ENCODE measurements at places on chromosomes 1 and 21. TPM values are rescaled to one million over a fixed set of nuclear protein-coding genes. Genes with fewer than 3 reads are reported as not detected.

DNA sequence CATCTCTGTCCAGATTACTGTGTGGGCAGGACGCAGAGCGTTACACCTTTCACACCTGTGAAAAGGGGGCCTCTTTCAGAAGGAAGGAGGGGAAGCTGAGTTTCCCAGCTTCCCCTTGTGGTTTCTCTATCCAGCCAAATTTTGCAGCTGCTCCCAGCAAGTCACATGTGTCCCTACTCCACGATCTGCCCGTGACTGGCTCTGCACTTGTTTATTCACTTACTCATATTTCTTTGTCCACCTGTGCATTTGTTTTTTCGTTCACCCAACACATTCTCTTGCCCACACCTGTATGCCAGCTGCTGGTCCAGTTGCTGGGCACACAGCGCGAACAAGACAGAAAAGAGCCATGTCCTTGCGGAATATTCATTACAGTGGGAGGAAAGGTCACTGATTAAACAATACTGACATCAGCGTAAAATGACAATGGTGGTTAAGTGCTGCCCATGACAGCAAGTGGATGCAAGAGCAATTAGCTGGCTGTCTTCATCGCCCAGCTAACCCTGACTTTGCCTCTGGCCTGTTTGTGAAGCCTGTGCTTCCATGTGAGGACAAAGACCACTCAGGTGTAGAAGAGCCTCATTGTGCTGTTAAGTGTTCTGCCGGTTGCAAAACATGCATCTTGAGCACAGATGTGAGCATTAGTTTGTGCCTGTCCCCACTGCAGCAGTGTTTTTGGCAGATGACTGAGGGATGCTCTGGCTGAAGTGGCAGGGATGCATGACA is 28.6 kb upstream of the NEK2 start:
- DNase-seq: no peak

DNA sequence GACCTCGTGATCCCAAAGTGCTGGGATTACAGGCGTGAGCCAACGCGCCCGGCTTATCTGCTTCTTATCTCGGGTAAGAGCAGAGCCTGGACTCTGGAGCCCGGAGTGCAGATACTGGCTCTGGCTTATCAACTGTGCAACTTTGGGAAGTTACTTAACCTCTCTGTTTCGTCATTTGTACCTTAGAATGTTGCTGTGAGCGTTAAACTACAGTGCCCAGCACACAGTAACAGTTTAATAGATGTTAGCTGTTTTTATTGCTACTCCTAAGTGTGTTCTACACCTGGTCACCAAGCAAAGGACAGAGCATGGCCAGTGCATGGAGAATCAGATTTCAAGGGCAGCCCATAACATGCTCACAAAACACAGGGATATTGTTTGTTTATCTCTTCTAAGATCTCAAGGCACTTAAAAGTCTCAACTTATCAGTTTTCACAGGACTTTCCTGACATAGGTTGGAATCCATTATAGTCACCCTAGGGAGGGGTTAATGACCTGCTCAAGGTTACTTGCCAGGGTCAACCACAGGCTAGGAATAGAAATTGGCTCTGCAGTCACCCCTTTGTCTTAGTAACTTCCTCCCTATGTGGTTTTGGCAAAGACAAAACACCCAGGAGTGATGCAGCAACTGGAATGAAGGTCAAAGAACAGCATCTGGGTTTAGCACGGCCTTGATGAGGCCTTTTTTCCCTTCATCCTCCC is 22.5 kb upstream of the SRP9 start:
- DNase-seq: no peak

GRCh38 chr21:21921410-21922232 is 923.4 kb downstream of the NCAM2 start:
- no peak for DNase-seq

DNA sequence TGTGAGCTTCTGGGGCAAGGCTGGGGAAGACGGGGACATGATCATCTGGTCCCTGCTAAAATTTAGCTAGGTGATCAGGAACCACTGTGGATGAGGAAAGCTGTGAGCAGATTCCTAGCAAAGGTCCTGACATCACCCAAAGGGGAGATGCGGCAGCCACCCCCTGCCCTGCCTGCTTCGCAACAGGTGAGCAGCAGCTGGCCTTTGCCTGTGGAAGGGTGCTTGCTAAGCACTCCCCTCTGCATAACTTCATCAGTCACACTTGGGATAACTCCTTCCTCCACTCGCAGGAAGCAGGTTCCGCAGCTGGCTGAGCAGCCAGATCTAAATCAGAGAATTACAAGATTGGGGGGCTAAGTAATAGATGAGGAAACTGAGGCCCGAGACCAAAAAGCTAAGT is 51.2 kb downstream of the KCNN3 start:
- no peak for DNase-seq

- DNase-seq: no peak
Observed at GRCh38 chr1:162235241-162235800, 141.3 kb downstream of the SPATA46 start.

DNA sequence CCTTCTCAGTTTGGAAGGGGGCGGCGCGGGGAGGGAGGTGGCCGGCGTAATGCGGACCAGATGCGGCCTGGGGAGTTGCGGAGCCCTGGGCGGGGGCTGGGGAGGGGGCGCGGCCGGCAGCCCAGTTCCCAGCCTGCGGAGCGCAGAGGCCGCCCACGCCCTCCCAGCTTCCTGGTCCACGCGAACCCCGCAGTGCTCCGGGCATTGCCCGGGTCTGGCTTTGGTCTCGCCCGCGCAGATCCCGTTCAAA is 695 bp downstream of the DMBX1 start:
- peak; percentile 1 for DNase-seq

DNA sequence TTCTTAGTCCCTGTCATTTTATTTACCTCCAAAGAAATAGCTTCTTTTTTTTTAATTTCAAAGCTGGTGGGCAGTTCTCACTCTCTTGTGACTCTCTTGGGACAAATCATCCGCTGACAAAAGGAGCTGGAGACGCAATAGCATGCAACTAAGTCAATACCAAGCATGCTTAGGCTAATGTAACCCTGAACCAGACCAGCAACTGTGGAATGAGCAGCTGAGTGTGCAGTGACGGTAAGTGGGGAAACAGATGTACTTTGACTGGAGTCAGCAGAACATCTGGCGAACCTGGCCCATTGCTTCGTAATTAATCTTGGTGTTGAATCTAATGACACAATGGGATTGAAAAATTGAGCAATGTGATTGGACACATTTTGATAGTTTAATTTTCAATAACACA is 280.7 kb upstream of the PLXNA2 start:
- DNase-seq: no peak

DNA sequence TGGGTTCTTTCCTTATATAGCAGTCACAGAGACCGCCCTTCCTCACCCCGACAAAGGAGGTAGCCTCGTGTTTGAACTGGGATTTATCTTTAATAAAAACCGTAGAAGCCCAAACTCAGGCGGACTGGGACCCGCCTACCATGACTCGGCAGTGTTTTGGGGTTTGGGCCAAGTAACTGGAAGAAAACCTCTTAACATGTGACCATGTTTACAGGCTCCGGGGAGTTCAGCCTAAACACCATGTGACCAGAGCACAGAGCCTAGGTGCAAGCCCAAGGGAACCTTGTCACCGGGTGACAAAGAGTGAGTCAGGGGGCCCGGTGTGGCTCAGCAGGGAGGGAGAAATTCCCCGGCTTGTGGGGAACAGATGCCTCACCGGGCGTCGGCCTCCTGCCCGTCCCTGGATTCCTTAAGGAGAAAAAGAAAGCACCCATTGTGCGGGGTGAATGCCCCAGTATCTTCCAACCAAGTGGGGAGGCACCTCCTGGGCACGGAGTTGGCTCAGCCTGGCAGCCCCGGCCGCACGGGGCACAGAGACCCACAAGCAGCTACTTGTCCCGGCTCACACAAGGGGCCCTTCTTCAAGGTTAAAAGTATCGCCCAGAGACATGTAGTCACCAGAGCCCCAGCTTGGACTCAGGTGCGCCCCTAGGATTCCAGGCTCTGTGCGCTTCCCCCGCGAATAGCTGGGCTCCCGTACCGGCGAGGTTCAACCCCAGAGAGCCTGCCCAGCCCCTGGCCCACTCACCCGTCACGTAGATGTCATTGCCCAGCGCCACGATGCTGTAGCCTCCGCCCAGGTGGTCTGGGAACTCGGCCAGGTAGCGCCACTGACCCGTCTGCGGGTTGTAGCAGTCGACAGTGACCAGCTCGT is 1.4 kb downstream of the KLHL21 start:
- peak; percentile 83 for DNase-seq

DNA sequence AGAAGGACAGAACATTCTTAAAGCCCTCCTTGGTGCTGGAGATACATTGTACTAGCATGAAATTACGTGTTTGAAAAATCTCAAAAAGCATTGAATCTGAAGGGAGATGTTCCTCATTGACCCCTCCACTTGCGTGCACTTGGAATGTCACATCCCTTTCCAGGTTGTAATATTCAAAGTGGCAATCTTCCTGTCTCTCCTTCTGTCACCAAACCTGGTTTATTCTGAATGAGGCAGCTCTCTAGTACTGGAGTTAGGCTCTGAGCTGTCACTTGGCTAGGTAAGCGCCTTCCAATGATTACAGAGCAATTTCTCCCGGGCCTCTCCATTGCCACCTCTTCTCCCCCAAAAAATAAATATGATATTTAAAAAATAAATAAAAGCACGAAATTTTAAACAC is 855 bp downstream of the DSCAM start:
- no peak for DNase-seq

DNA sequence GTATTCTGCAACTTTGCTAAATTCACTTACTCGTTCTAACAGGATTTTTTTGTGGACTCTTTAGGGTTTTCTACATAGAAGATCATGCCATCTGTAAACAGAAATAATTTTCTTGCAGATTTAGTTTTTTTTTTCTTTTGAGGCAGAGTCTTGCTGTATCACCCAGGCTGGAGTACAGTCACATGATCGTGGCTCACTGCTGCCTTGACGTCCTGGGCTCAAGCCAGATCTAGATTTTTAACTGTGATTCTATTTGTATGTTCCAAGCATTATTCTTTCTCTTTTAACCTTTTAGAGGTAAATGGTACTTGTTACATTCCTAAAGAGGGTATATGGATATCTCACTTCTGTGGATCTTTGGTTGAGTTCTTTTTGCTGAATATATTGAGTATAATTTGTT is 18.6 kb downstream of the FABP3 start:
- no peak for DNase-seq

GRCh38 chr21:37636152-37636860 is 269.7 kb downstream of the DYRK1A start:
- no peak for DNase-seq

- DNase-seq: no peak
Observed at GRCh38 chr1:28291711-28292110, 32.4 kb downstream of the SESN2 start.

- DNase-seq: no peak
Observed at GRCh38 chr21:45620201-45620923, 23.2 kb upstream of the PCBP3 start.

DNA sequence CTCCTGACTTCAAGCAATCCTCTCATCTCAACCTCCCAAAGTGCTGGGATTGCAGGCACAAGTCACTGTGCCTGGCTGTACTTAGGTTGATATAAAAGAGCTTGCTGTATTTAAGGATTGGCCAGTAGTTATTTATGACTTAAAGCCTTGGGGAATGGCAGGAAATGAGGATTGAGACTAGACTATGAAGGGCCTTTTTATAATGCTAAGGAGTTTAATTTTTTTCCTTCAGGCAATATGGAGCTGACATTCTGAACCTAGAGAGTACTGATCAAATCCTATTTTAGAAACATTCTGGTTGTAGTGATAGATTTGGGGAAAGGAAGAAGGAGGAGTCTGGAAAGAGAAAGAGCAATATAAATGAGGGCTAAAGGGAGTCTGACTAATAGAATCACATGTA is 44.7 kb downstream of the MSH4 start:
- DNase-seq: no peak

- no peak for DNase-seq
Observed at GRCh38 chr1:33335020-33335419, 14.1 kb upstream of the A3GALT2 start.

DNA sequence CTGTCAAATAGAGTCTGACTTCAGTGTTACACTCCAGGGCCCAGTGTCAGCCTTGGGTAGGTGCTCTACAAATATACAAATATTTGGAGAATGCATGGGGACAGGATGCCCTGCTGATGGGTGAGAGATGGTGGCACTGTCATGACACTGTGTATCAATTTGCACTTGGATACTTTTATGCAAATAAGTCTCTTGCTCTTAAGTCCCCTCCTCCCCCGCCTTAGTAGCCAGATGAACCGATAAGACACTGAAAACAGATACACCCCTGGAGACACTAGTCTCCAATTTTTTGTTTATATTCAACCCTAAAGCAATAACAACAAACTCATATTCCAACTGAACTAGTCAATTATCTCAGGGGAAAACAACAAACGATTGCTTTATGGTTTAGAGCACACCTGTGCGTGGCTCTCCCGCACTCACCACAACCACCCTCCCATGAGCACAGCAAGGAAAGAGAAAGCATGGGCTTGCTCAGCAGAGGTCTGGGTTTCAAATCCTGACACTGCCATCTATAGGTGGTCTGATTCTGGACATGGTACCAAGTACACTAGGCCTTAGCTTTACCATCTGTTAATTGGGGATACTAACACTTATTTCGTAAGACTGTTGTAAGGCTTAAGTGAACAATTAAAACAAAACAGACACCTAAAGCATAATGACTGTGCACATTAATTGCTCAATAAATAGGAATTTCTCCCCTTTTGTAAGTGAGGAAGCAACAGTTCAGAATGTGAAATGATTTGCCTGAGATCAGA is 50.3 kb downstream of the HIVEP3 start:
- no peak for DNase-seq

Gene CR2
- total RNA-seq: not detected

Gene FAM110D
- 4.0 TPM for total RNA-seq

Gene RAB42
- total RNA-seq: 1.6 TPM

Gene NBPF6
- total RNA-seq: not detected

Gene CA6
- total RNA-seq: 0.19 TPM

Gene AMY1A
- total RNA-seq: not detected

Gene EXTL2
- total RNA-seq: 9.5 TPM

Gene RSPH1
- not detected for total RNA-seq

Gene FRRS1
- 2.8 TPM for total RNA-seq

All from Right ventricle myocardium inferior (tissue), 1 donor.